ENCODE measurements at places on chromosomes 3 and 15. TPM values are rescaled to one million over a fixed set of nuclear protein-coding genes. Genes with fewer than 3 reads are reported as not detected.

Gene CRABP1
- not detected for total RNA-seq

Gene ALG3
- 51.6 TPM for total RNA-seq

Gene CHST13
- not detected for total RNA-seq

Gene SPSB4
- total RNA-seq: not detected

Gene SPINK8
- total RNA-seq: not detected

Gene GABRR3
- not detected for total RNA-seq

Gene ZNF385D
- total RNA-seq: 1.3 TPM

Gene MYRIP
- total RNA-seq: not detected

Gene DNAJA4
- 2.0 TPM for total RNA-seq

Gene ABCF3
- total RNA-seq: 29.9 TPM

Gene GPR62
- total RNA-seq: 0.15 TPM

Gene NEIL1
- total RNA-seq: 2.1 TPM

Gene RASL12
- total RNA-seq: 8.5 TPM

Gene CORO2B
- total RNA-seq: 14.0 TPM

Gene PLSCR2
- not detected for total RNA-seq

Gene PARP14
- 12.6 TPM for total RNA-seq

Gene DAPK2
- total RNA-seq: 0.34 TPM

Gene EPM2AIP1
- 5.5 TPM for total RNA-seq

Gene CDHR4
- not detected for total RNA-seq

Gene P2RY14
- not detected for total RNA-seq

Gene SLC22A13
- not detected for total RNA-seq

Gene CLN6
- total RNA-seq: 28.2 TPM

Gene PDZRN3
- 3.7 TPM for total RNA-seq

Gene AP2M1
- 351 TPM for total RNA-seq

Gene GP9
- not detected for total RNA-seq

Gene CHD2
- 21.0 TPM for total RNA-seq

Gene TMEM212
- total RNA-seq: not detected

Gene TM4SF18
- under 0.01 TPM for total RNA-seq

Gene RTP4
- total RNA-seq: not detected

Gene IQCF5
- not detected for total RNA-seq

Gene RGMA
- total RNA-seq: 5.7 TPM

Gene PAK6
- total RNA-seq: 3.5 TPM

Gene KBTBD13
- not detected for total RNA-seq

Gene OXTR
- total RNA-seq: 7.6 TPM

Gene SLC9C1
- not detected for total RNA-seq

Gene FBN1
- total RNA-seq: 87.0 TPM

Gene AQP9
- not detected for total RNA-seq

Gene ZNF660
- total RNA-seq: 1.5 TPM

Gene WDR49
- total RNA-seq: not detected

Gene CATSPER2
- 0.15 TPM for total RNA-seq

Gene MTHFS
- total RNA-seq: 10.8 TPM
